ENCODE measurements at places on chromosomes 5 and 9.
A peak's percentile ranks its signal among the peaks of the same experiment; 100 is the strongest.

DNA sequence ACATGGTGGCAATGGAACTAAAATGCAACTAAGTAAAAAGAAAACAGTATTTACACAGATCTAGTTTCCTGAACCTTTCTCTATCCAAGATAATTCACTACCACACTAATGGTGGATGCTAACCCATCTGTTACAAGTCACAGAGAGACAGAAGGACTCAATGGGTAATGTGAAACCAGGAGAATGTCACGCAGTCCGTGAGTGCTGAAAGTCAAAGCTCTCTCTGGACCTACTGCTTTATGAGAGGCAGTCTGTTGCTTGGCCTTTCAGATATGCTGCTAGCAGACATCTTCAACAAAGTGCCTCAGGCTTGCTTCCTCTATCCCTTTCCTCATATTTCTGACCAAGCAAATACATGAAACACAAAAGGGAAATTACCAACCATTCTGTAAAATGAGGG lies 69.0 kb upstream of the GLRX start:
- DNase-seq = no peak

- peak; percentile 94 for DNase-seq
These were observed at the start of gene SLC27A4 for GRCh38 chr9:128339761-128340690. Gene SLC27A4 (plus strand): TSS chr9:128340527. CDS start chr9:128343133, 2,606 bp downstream.

DNA sequence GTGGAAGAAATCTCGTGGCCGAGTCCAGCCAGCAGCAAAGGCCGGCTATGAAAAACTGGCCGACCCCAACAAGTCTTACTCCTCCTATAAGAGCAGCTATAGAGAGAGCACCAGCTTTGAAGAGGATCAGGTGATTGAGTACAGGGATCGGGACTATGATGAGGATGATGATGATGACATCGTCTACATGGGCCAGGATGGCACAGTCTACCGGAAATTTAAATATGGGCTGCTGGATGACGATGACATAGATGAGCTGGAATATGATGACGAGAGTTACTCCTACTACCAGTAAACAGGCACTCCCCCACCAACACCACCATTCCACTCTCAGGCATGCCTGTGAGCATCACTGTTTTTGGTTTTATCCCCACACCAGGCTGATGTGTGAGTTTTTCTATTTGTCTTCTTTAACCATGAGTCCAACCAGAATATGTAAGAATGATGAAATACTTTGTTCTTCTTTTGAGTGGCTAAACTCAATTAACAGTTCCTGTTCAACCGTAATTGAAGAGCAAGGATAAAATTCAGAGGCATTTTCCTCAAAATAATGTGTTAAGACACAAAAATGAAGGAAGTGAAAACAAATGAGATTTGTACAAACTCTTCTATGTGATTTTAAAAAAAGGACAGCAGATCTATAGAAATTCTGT lies 35.5 kb downstream of the RFK start:
- no peak for DNase-seq

- no peak for DNase-seq
These were observed 7.6 kb downstream of the RPL37 start for GRCh38 chr5:40827188-40827977.

DNA sequence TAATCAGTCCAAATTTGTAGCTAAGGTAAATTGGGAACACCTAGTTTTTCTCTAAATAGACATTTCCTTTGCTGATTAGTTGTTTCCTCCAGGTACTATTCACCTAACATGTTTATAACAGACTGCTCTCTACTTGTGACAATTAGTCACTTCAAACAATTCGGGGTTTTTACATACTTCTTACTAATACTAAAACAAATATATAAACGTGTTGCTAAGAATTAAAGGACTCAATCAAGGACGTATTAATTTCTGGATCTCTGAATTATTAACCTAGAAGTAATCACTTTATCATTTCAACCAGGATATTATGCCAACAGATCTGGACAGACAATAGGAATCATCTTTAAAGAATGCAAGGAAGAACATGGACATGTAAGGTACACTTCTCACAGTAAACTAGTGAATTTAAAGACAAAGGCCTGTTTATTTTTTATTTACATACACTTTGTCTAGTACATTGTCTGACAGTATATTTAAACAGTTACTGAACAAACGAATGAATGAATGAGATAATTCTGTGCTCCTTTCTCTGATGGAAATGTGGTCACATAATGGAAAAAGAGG lies 22.3 kb downstream of the PJA2 start:
- DNase-seq = no peak

Measured in T47D (cell line).